ENCODE measurements at places on chromosomes 7 and 10.

GRCh38 chr7:150962553-150963399 is 15.3 kb downstream of the KCNH2 start:
- no peak for DNase-seq

DNA sequence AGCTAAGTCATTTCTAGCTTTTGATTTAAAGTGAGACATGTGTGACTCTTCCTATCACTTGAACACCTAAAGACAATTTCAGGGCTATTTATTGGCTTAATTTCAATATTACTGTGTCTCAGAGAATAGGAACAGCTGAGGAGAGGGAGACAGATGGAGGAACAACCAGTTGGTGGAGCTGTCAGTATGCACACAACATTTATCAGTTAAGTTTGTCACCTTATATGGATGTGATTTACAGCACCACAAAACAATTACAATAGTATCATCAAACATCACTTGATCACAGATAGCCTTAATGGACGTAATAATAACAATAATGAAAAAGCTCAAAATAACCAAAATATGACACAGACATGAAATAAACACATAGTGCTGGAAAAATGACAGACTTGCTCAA is 129.6 kb downstream of the NPSR1 start:
- DNase-seq = no peak

GRCh38 chr7:134886353-134887057 is 99.8 kb upstream of the AGBL3 start:
- no peak for DNase-seq

DNA sequence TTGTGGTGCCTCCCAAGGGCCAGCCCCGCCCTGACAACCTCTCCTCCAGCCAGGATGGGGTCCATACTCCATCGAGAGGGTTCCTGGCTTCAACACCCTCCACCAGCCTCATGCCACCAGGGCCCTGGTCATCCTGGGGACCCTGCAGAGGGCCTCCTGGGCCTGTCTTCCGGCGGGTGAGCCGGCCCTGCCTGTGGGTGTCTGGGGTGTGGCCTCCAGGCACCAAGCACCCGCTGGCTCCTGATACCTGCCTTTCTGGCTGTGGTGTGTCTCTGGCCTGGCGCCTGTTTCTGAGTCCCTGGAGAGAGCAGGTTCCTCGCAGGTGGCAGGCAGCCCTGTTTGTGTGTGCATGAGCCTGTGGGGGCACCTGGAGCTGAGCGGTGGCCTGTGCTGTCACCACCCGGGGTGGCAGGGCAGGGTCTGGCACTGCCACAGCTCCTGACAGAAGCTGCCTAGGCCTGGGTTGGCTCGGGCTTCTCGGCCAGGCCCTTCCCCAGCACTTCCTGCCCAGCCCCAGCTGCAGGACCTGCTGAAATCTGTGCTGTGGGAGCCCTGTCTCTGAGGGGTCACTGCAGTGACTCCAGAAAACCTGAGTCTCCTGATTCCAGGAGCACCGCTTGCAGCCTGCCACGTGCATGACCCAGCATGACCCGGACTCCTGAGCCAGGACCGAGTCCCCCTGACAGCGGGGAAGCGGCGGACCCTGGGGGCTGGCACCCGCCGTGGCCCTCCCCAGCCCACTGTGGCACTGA is 18.4 kb downstream of the ADAM8 start:
- no peak for DNase-seq

- DNase-seq = no peak
Observed at GRCh38 chr10:112360308-112361270, 13.3 kb upstream of the ACSL5 start.

DNA sequence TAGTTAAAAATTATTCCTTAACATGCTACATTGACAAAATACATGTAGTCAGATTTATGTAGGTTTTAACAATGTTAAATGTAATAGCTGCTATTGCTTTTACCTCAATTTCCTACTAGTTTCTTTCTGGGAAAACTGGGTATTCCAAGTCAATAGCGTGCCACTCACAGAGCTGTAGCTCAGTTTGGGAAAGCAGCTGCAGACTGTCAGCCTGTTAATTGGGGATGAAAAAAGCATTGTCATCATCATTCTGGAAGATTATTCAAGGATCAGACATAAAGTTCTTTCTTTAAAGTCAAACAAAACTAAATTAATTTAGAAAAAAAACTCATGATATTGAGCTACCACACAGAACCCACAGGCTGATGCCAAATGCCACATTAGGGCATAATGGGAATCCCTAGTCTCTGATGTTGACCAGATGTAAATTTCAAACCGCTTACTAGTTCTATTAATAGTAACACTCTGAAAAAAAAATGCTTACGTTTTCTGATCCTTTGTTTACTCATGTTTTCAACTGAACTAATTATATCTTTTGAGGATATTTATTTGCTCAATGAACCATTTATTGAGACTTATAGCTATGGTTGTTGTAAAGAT is 19.6 kb upstream of the AGMO start:
- no peak for DNase-seq

DNA sequence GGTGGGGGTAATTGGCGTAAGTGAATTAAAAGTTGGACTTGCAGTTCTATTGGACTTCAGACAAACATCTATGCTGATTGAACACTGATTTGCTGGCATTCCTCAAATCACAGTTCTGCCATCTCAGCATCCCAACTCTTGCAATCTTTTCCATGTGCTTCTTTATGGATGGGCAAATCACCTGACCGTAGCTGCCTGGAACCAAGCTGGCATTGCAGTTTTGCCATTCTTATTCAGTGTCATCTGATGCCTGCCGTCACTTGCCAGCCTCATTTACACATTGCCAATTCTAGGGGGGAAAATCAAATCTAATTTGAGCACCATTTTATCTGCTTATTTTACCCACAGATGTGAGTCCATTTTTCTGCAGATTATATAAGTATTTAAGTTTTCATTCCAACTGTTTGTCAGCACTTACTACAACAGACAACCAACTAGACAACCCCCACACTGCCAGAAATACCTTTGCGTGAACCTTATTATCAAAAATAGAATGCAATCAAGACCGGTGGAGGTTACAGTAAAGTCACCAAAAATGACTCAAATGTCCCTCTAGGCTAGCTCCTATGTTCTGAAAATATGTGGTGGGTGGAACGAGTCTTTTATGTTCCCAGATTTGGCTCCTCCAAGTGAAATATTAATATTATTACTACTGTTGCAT is 172.3 kb upstream of the CTBP2 start:
- DNase-seq = no peak

DNA sequence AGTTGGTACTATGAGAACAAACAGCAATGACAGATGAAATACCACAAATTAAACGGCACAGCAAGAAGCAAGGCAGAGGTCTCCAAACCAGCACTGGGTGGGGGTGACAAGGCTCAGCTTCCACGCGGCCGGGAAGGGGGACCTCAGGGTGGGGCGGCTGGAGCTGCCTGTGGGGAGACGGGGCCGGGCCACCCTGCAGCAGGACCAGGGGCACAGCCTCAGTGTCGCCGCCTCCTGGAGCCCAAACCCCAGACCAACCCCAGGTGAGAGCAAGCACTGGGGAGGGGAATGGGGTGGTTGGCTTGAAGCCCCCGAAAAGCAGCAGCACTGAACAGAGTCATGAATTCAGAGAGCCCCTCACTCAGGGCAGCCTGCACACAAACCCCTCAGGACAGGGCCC is 49.3 kb upstream of the PRKAR1B start:
- DNase-seq = no peak

All from AG09309 (cell line).